CD4-positive, alpha-beta memory T cell (primary cell): ENCODE measurements at places on chromosomes 1 and 21. TPM values are rescaled to one million over a fixed set of nuclear protein-coding genes. Genes with fewer than 3 reads are reported as not detected.

- no peak overlapping the region for H3K4me3 ChIP-seq
- H3K36me3 ChIP-seq = no peaks in the 10 kb centered on the region
Measured at GRCh38 chr1:84809023-84809422, 84.0 kb downstream of the LPAR3 start.

GRCh38 chr1:48524892-48525467 is 53.0 kb upstream of the SPATA6 start:
- H3K4me3 ChIP-seq = no peak overlapping the region
- H3K36me3 ChIP-seq = no peaks in the 10 kb centered on the region
- H3K27ac ChIP-seq = no peak overlapping the region
- no peaks in the 10 kb centered on the region for H3K27me3 ChIP-seq
- DNase-seq = no peak
- no peaks in the 10 kb centered on the region for H3K4me1 ChIP-seq

DNA sequence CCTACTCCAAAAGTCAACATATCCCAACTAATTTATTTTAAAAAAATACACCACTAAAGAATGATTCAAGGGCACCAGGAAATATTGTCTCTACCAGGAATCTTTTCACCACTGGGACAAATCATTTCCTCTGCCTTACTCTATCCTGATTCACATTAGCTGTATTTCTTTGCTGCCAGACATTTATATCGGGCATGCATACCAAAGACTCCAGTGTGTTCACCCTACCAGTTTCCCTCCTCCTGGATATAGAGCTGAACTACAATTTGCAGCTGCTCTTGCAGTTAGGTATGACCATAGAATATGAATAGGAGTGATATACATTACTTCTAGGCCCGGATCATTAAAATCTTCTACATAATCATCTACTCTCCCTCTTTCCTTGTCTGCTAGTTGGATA is 7.6 kb downstream of the KCNJ6 start:
- H3K27ac ChIP-seq = no peak overlapping the region
- no peak overlapping the region for H3K4me3 ChIP-seq
- no peaks in the 10 kb centered on the region for H3K36me3 ChIP-seq
- no peaks in the 10 kb centered on the region for H3K27me3 ChIP-seq

DNA sequence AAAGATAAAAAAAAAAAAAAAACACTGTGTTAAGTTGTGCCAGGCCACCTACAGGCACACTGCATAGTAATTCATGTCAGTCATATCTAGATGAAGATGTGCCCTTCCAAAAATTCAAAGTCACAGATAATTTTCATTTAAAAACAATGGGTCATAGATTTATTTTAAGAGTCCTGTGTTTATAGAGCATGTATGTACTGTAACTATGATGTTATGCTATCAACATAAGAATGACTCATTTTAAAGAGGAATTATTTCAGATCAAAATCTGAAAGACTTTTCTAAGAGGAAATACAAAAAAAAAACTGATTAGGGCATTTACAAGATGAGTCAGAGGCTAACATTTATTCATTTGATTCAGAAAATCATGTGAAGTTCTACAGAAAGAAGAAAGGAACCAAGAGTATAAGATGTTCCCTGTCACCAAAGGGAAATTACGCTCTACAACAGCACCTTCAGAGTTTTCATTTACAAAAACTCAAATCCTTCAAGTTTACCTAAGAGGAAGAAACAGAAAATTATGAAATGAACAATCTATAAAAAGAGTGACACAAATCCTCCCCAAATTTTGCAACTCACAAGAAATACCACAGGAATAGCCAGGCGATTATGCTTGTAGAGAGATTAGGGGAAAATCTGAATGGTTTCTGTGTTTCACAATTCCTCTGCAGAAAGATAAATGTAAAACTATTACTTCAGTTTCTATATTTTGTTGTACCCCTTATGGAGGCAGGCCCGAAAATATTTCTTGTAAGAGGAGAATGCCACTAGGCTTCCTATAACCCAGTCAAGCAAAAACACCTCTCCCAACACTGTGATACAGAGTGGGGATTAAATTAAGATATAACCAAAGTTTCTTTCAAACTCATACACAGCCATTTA is 13.8 kb downstream of the TP53BP2 start:
- no peaks in the 10 kb centered on the region for H3K27me3 ChIP-seq
- H3K4me3 ChIP-seq = no peak overlapping the region
- DNase-seq = peak; percentile 52
- no peaks in the 10 kb centered on the region for H3K36me3 ChIP-seq
- peaks cover 69% of the 10 kb centered on the region for H3K4me1 ChIP-seq

DNA sequence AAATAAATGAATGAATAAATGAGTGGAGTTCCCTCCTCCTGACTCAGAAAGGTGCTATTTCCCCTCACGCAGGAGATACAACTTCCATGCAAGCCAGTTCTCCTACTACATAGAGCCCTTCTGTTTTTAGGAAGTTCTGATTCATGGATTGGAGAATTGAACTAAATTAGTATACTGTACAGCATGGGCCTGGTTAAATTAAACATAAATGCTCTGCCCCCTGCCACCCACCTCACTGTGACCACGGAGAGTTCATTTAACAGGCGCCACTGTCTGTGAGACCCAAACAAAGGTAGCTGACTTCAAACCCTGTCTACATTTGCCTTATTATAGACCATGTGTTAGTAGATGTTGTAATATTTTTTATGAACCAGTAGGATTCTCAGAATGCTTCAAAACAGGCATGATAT is 9.1 kb upstream of the IRF2BP2 start:
- no peak for DNase-seq
- no peaks in the 10 kb centered on the region for H3K27me3 ChIP-seq
- no peaks in the 10 kb centered on the region for H3K36me3 ChIP-seq
- H3K4me1 ChIP-seq = peaks cover 4% of the 10 kb centered on the region

DNA sequence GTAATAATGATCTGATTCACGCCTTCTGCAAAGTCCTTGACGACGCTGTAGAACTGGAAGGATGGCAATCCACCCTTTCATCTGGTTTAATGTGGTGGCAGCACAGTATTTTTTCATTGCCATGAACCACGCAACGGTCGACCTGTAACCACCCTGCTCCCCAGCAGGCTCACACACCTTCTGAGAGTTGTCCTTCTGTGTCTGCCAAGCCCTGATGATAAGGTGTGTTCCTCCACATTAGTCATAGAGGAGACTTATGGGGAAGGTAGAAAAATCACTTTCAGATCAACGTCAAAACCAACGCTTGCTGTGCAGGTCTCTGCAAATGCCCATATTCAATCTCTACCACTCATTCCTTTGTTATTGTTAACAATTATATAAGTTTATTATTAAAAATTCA is 328.7 kb downstream of the SIPA1L2 start:
- no peaks in the 10 kb centered on the region for H3K27me3 ChIP-seq
- H3K4me1 ChIP-seq = no peaks in the 10 kb centered on the region
- H3K27ac ChIP-seq = no peak overlapping the region

- H3K27me3 ChIP-seq = no peaks in the 10 kb centered on the region
- DNase-seq = no peak
- no peak overlapping the region for H3K27ac ChIP-seq
- no peak overlapping the region for H3K4me3 ChIP-seq
- no peaks in the 10 kb centered on the region for H3K36me3 ChIP-seq
- no peaks in the 10 kb centered on the region for H3K4me1 ChIP-seq
Measured at GRCh38 chr1:9835404-9835757, 11.6 kb upstream of the CLSTN1 start.

GRCh38 chr1:115189814-115190539 is 100.7 kb upstream of the TSPAN2 start:
- no peaks in the 10 kb centered on the region for H3K36me3 ChIP-seq
- H3K27ac ChIP-seq = no peak overlapping the region
- no peak overlapping the region for H3K4me3 ChIP-seq
- no peaks in the 10 kb centered on the region for H3K27me3 ChIP-seq
- no peak for DNase-seq

GRCh38 chr21:25509862-25510261 is 97.4 kb downstream of the MRPL39 start:
- no peak overlapping the region for H3K4me3 ChIP-seq
- no peaks in the 10 kb centered on the region for H3K27me3 ChIP-seq
- no peak for DNase-seq
- peaks cover 5% of the 10 kb centered on the region for H3K4me1 ChIP-seq
- H3K36me3 ChIP-seq = no peaks in the 10 kb centered on the region
- H3K27ac ChIP-seq = no peak overlapping the region

DNA sequence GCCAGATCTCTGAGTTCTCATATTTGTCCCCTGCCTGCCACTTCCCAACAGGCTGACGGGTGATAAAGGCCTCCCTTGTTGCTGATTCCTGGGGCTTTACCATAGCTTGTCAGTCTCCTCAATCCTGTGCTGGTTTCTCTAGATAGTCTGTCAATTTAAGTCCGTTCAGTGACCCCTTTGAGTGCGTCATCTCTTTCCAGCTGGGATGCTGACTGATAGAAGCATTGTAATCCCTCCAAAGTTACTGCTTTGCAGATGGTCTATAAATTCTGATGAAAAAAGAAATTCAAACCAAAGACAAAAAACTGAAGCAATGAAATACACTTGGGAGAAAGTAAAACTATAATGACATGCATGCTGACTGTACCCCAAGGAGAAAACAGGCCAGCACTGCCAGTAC is 28.3 kb downstream of the RHOU start:
- no peak for DNase-seq
- no peak overlapping the region for H3K4me3 ChIP-seq
- H3K4me1 ChIP-seq = peaks cover 14% of the 10 kb centered on the region
- H3K27ac ChIP-seq = no peak overlapping the region

- H3K36me3 ChIP-seq = no peaks in the 10 kb centered on the region
- no peak overlapping the region for H3K4me3 ChIP-seq
- H3K27me3 ChIP-seq = no peaks in the 10 kb centered on the region
- DNase-seq = peak; percentile 18
- H3K4me1 ChIP-seq = peaks cover 6% of the 10 kb centered on the region
Measured at GRCh38 chr1:111570781-111571181, 48.8 kb upstream of the RAP1A start.

- no peak for DNase-seq
- H3K27ac ChIP-seq = no peak overlapping the region
- H3K36me3 ChIP-seq = no peaks in the 10 kb centered on the region
- H3K27me3 ChIP-seq = no peaks in the 10 kb centered on the region
- no peak overlapping the region for H3K4me3 ChIP-seq
Measured at GRCh38 chr21:35619184-35619583, 441.1 kb downstream of the SETD4 start.

- H3K36me3 ChIP-seq = no peaks in the 10 kb centered on the region
- DNase-seq = no peak
- H3K27ac ChIP-seq = no peak overlapping the region
- H3K4me1 ChIP-seq = peaks cover 16% of the 10 kb centered on the region
Measured at GRCh38 chr1:178539291-178539690, 26.4 kb downstream of the TEX35 start.

GRCh38 chr1:8095584-8095983 is 69.5 kb upstream of the ERRFI1 start:
- H3K4me3 ChIP-seq = no peak overlapping the region
- no peaks in the 10 kb centered on the region for H3K36me3 ChIP-seq
- peaks cover 15% of the 10 kb centered on the region for H3K4me1 ChIP-seq
- H3K27ac ChIP-seq = no peak overlapping the region
- no peaks in the 10 kb centered on the region for H3K27me3 ChIP-seq

DNA sequence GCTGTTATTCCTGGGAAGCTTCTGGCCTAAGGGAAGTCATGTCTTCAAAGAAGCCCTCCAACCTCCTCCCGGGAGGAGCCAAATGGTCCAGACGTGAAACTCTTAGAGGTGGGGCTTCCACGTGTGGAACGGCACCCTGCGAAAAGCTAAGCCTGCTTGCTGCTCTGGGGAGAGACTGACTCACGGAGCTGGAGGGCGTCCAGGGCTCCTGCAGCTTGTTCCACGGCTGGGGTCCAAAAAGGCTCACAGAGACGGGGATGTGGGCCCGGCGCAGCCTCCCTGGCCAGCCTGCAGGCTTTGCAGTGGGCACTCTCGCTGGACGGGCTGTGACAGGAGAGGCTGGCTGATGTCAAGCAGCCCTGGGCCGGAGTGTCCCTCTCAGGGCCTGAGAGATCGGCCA is 105.1 kb downstream of the COLGALT2 start:
- DNase-seq = no peak
- H3K27ac ChIP-seq = no peak overlapping the region
- H3K4me3 ChIP-seq = no peak overlapping the region
- no peaks in the 10 kb centered on the region for H3K27me3 ChIP-seq
- H3K4me1 ChIP-seq = no peaks in the 10 kb centered on the region

- no peaks in the 10 kb centered on the region for H3K4me1 ChIP-seq
- H3K4me3 ChIP-seq = no peak overlapping the region
- no peak overlapping the region for H3K27ac ChIP-seq
- no peaks in the 10 kb centered on the region for H3K27me3 ChIP-seq
- no peak for DNase-seq
- no peaks in the 10 kb centered on the region for H3K36me3 ChIP-seq
Measured at GRCh38 chr21:36437745-36438128, 42.2 kb downstream of the CLDN14 start.

- H3K4me1 ChIP-seq = no peaks in the 10 kb centered on the region
- H3K4me3 ChIP-seq = no peak overlapping the region
- DNase-seq = no peak
- H3K36me3 ChIP-seq = no peaks in the 10 kb centered on the region
- H3K27me3 ChIP-seq = no peaks in the 10 kb centered on the region
Measured at GRCh38 chr1:54571326-54571725, 23.3 kb downstream of the ACOT11 start.

DNA sequence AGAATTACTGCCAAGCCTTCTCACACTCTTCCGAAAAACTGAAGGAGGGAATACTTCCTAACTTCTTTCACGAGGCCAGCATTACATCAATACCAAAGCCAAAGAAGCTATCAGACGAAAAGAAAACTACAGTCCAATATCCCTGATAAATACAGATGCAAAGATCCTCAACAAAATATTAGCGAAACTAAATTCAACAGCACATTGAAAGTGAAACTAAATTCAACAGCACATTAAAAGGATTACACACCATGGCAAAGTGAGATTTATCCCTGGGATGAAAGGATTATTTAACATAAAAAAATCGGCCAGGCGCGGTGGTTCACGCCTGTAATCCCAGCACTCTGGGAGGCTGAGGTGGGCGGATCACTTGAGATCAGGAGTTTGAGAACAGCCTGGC is 176.8 kb downstream of the FAF1 start:
- H3K4me1 ChIP-seq = no peaks in the 10 kb centered on the region
- no peaks in the 10 kb centered on the region for H3K27me3 ChIP-seq
- DNase-seq = no peak
- H3K36me3 ChIP-seq = peaks cover 17% of the 10 kb centered on the region
- H3K4me3 ChIP-seq = no peak overlapping the region

- H3K36me3 ChIP-seq = no peaks in the 10 kb centered on the region
- no peaks in the 10 kb centered on the region for H3K27me3 ChIP-seq
- H3K4me3 ChIP-seq = no peak overlapping the region
- no peak overlapping the region for H3K27ac ChIP-seq
Measured at GRCh38 chr1:173255214-173255813, 48.2 kb upstream of the TNFSF4 start.

GRCh38 chr1:26921126-26921539 is 410 bp upstream of the NUDC start:
- DNase-seq = no peak
- peak overlapping the region; percentile 82 for H3K27ac ChIP-seq
- H3K27me3 ChIP-seq = no peaks in the 10 kb centered on the region
- peaks cover 8% of the 10 kb centered on the region for H3K36me3 ChIP-seq
- no peak overlapping the region for H3K4me3 ChIP-seq

GRCh38 chr1:21257431-21258135 is 32.7 kb downstream of the ECE1 start:
- peaks cover 44% of the 10 kb centered on the region for H3K4me1 ChIP-seq
- H3K27me3 ChIP-seq = no peaks in the 10 kb centered on the region
- DNase-seq = no peak
- H3K36me3 ChIP-seq = peaks cover 41% of the 10 kb centered on the region
- no peak overlapping the region for H3K4me3 ChIP-seq
- peak overlapping the region; percentile 2 for H3K27ac ChIP-seq

- H3K4me1 ChIP-seq = peaks cover 2% of the 10 kb centered on the region
- no peak overlapping the region for H3K27ac ChIP-seq
- H3K36me3 ChIP-seq = peaks cover 91% of the 10 kb centered on the region
- no peak overlapping the region for H3K4me3 ChIP-seq
- DNase-seq = no peak
Measured at GRCh38 chr1:153937331-153937730, 9.2 kb downstream of the DENND4B start.

Gene C8A
- total RNA-seq = not detected

Gene ARV1
- total RNA-seq = 14.2 TPM

Gene CELA3A
- not detected for total RNA-seq

Gene IKBKE
- 81.8 TPM for total RNA-seq
